ENCODE measurements at places on chromosomes 4 and X. TPM values are rescaled to one million over a fixed set of nuclear protein-coding genes. Genes with fewer than 3 reads are reported as not detected.

DNA sequence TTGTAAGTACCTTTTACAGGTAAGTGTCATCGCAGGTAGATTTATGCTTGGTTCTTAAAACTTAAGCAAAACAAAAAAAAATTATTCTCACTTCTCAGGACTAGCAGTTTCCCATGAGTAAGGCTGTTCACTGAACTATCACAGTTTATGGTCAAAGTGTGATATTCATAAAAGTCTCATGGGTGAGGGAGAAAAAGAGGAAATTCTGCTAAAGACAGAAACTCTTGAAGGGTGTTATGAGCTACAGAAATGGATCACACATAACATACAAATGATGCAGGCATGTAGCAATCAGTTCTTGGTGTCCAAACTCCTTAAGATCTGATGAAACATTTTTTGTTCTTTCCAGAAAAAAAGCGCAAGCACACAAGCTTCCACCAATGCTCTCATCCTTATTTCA is 8.5 kb downstream of the RAB9A start:
- DNase-seq, result no peak

- no peak for DNase-seq
Observed at GRCh38 chr4:160233141-160233540, 1130.3 kb downstream of the RAPGEF2 start.

The DMRTC1 gene
- not detected for total RNA-seq

GRCh38 chr4:109994415-109994827 is 81.7 kb downstream of the EGF start:
- DNase-seq, result no peak

The IGFBP7 gene
- 1,557 TPM for total RNA-seq

- no peak for DNase-seq
Observed at GRCh38 chr4:31557437-31557836, 837.3 kb downstream of the PCDH7 start.
